A172 (cell line): ENCODE measurements at places on chromosomes 11 and 22. TPM values are rescaled to one million over a fixed set of nuclear protein-coding genes. Genes with fewer than 3 reads are reported as not detected.
A peak's percentile ranks its signal among the peaks of the same experiment; 100 is the strongest.

The OR51Q1 gene
- not detected in 2 replicates for total RNA-seq

The ANKK1 gene
- total RNA-seq: not detected in 2 replicates

The TSPAN18 gene
- total RNA-seq: not detected in 2 replicates

The NOX4 gene
- not detected in 2 replicates for total RNA-seq

The MS4A4E gene
- total RNA-seq: not detected in 2 replicates

DNA sequence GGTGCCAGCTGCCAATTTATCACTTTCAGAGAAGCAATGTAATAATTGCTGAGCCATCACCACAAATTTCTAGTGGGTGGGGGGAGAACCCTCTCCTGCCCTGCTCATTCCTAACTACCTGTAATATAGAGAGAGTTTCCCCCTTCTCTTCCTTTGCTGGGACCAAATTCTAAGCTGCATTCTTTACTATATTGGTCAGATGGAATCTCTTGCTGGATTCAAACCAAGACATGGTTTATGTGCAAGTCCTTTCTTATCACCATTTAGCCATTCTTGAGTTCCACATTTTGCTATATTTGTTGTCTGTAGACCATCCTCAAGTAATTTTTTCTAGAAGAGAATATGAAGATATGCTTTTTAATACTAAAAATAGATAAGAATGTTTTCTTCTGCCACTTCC lies 452.1 kb downstream of the MN1 start:
- DNase-seq: peak; percentile 4

DNA sequence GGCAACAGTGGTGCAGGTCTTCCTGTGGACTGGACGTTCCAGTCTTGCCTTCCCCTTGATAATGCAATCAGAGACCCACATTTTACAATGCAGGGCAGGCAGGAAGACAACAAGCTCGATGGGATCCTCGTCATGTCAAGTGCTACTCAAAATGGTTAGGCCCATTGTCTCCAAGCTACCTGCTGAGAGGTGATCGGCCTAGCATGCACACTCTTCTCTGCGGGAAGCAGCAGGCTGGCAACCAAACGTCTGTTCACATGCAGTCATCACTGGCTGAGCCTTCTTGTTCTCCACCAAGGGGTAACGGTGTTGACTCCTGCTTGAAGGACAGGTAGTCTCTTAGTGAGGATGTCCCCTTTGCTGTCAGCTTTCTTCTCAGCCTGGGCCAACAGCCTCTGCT lies 25.5 kb upstream of the CD82 start:
- no peak for DNase-seq

- DNase-seq: no peak
Observed at GRCh38 chr22:49380095-49380827, 447.4 kb downstream of the BRD1 start.

- DNase-seq: no peak
Observed at GRCh38 chr22:48893288-48894063, 934.2 kb downstream of the BRD1 start.

DNA sequence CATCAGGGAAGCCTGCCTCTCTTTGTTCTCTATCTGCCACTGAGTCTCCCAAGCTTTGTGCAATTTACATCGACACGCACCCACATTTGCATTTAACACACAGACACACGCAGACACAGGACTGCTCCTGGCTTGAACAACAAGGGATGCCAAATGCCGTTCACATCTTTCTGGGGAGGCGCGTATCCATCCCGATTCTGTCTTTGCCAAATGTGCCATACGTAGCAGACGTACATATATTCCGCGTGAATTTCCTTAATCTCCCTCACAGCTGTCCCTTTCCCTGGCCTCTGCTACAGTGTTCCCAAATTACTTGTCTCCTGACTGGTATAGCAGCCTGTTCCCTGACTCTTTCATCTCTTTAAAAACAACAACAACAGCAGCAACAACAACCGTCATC lies 409.5 kb downstream of the MIAT start:
- DNase-seq: no peak

- no peak for DNase-seq
Observed at GRCh38 chr11:74980634-74981033, 8.1 kb upstream of the NEU3 start.

GRCh38 chr22:43205261-43205691 lies 18.3 kb upstream of the TTLL12 start:
- no peak for DNase-seq

GRCh38 chr11:47641600-47642098 lies 710 bp downstream of the MTCH2 start:
- no peak for DNase-seq

GRCh38 chr22:39101226-39101625 lies 4.2 kb downstream of the APOBEC3H start:
- no peak for DNase-seq

- DNase-seq: no peak
Observed at GRCh38 chr11:130653838-130654636, 205.6 kb downstream of the ADAMTS15 start.

GRCh38 chr22:27350306-27350705 lies 451.2 kb downstream of the MN1 start:
- DNase-seq: no peak

GRCh38 chr11:3913921-3914320 lies 58.5 kb downstream of the STIM1 start:
- DNase-seq: no peak
